ENCODE measurements at places on chromosomes 6 and 20. TPM values are rescaled to one million over a fixed set of nuclear protein-coding genes. Genes with fewer than 3 reads are reported as not detected.

DNA sequence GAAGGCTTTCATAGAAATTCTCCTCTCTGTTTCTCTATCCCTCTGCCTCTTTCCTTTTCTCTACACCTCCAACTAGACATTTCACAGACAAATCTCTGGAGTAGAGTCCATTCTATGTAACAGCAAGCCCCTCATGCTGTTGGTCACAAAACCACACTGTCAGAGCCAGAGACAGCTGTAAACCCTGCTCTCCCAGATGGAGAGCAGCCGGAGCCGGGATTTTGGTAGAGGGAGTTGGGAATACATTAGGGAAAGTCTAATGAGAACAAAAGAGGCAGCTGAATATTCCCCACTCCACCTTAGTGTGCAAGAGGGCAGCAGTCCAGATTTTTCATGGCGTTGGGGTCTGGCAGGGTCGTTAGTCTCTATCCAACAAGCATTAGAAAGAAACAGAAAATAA, 68.3 kb upstream of the EDN1 start:
- no peak for ATAC-seq

GRCh38 chr20:11978496-11978895, 60.8 kb downstream of the BTBD3 start:
- no peak for ATAC-seq

DNA sequence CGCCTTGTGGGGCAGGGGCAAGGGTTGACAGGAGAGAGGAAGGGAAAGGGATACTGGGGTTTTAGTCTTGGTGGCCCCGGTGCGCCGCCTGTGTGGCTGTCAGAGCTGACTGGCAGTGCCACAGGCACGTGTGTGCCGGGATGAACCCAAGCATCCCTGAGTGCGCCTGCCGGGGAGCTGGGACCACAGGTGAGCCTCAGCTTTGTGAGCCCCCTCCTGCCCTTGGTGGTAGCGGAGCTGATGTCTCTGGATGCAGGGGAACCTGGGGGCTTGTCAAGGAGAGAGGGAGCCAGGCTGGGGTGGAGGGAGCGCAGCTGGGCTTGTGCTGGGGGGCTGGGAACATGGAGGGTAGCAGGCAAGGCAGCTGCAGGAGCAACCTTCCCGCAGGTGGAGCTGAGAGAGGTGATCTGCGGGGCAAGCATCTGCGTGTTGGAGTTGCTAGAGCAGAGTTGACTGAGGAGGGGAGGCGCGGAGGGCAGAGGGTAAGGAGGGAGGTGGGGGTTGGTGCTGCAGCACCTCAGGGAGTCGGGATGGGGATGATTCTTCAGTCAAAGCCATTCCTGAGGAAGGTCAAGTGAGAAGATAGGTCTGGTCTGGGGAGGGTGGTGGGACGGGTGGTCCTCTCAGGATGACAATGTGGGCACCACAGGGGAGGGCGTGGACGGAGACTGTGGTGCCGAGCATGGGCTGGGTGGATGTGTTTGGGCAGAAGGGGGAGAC, 28.1 kb downstream of the PYGB start:
- ATAC-seq, result no peak

DNA sequence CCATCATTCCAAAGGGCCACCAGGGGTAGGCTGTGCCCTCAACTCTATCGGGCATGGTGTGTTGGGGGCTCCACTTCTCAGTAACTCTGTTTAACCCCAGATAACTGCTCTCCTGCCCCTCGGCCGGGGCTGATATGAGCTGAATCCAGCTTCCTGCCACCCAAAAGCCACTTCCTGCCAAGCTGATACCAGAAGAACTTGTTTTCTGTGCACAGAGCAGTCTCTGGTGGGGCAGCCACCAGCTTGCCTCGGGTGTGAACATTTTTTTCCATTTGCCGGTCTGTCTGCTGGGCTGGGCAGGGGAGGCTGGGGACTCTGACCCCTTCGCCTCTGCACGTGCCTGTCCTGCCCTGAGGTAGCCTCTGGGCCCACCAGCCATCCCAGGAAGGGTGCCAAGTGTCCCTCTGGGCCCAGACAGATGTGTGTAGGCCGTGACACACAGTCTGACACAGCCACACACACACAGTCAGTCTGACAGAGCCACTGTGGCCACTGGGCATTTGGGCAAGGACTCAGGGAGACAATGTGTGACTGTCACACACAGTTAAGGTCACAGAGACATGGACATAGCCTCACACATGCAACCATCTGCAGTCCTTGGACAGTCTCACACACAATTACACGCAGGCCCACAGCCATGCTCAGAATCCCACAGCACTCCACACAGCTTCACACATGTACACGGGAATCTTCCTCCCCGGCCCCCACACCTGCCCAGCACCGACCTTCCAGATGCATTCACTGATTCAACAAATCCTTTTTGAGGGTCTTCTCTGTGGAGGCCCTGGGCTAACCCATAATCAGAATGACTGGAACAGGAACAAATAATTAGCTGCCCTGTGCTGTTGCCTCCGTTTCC, 45.1 kb downstream of the NOL4L start:
- ATAC-seq, result no peak

DNA sequence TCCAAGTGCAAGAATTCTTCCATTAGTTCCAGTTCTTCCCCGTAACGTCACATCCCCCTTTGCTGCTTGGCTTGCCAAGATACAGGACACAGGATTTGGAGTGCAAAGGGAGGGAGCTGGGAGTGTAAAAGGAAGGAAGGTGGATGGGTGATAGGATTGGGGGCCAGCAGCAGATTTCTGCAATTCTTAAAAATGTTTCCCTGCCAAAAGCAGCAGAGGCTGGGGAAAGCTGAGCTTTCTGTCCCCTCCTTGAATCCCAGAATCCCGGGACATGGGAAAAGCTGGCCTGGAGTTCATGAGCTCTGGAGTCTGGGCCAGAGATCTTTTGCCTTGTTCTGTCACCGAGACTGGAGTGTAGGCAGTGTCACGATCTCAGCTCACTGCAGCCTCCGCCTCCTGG, 60.0 kb upstream of the EPB41L1 start:
- ATAC-seq, result no peak

DNA sequence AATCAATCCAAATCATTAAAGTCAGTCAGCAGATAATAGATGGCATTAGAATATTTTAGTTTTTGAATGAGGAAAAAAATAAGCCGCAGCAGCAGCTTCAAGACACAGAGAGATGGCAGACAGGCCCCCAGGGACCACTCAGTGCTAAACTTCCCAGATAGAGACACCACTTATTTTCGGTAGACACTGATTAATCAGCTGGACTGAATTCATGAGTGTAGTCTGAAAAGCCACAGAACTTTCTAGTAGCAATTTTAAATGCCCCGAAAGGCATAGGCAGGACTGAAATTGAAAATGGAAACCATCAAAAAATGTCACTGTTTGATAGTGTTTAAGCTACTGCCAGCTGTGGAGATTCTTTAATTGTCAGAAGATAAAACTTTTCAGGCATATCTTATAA, 3.1 kb upstream of the CLDN20 start:
- no peak for ATAC-seq

Gene AFG1L
- total RNA-seq, result 6.9 TPM

GRCh38 chr6:89272596-89272995, 42.5 kb downstream of the GABRR2 start:
- ATAC-seq, result no peak

- ATAC-seq, result no peak
Measured at GRCh38 chr20:58853976-58854637, 1.6 kb downstream of the GNAS start.

DNA sequence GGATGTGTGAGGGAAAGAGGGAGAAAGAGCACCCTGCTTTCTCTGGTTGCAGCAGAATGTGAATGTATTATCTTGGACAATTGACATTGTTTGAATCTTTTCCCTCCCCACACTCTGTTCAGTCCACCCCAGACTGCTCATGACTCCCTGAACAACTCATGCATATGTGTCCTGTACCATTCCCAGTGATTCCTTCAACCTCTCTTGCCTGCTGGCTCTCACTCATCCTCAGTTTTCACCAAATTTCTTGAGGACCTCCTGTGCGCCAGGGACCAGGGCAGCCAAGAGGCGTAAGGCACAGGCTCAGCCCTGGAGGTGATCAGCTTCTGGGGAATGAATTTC, 5.4 kb downstream of the NOX3 start:
- no peak for ATAC-seq

DNA sequence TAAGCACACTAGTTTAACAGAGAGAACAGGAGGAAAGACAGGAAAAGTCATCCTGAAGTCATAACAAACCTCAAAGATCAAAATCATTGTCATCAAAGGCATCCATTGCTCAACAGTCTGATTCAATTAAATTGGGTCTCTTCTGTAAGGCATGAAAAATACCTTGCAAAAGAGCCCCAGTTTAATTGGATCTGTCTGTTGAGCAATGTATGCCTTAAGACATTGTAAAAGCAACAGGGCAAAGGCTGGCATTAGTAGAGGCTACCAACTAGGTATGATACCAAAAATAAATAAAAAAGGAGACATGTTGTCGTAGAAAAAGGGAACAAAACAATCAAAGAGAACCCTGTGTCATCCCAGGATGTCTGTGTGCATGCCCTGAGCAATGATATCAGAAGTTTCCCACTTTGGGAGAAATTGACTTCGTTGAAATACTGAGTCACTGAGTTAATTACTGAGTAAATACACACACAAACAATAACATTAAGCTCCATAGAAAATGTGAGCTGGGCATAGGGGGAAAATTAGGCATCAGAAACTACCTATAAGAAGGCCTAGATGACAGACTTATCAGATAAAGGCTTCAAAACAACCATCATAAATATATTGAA, 1013.8 kb upstream of the CITED2 start:
- no peak for ATAC-seq

Measured in motor neuron (in vitro differentiated cells).